ENCODE measurements at places on chromosomes 2 and 18. TPM values are rescaled to one million over a fixed set of nuclear protein-coding genes. Genes with fewer than 3 reads are reported as not detected.

The CD8B gene
- not detected for total RNA-seq

The HNMT gene
- 4.0 TPM for total RNA-seq

The ERFE gene
- 0.22 TPM for total RNA-seq

The USP40 gene
- total RNA-seq: 21.6 TPM

The SCTR gene
- not detected for total RNA-seq

The MOGAT1 gene
- total RNA-seq: not detected

The MBD5 gene
- total RNA-seq: 4.3 TPM

The UGT1A5 gene
- total RNA-seq: not detected

The RAB27B gene
- under 0.01 TPM for total RNA-seq

The CAPN14 gene
- 0.09 TPM for total RNA-seq

The TCF23 gene
- not detected for total RNA-seq

The UBR3 gene
- 45.6 TPM for total RNA-seq

The TFPI gene
- total RNA-seq: 2,580 TPM

The KCNS3 gene
- total RNA-seq: 0.76 TPM

The IL36G gene
- total RNA-seq: not detected

The PTPRN gene
- total RNA-seq: not detected

The PRR30 gene
- not detected for total RNA-seq

The FBXO36 gene
- total RNA-seq: 1.6 TPM

The FEV gene
- total RNA-seq: not detected

The ZDBF2 gene
- 12.4 TPM for total RNA-seq

The MOCOS gene
- 0.54 TPM for total RNA-seq

The KYNU gene
- total RNA-seq: not detected

The FAM161A gene
- 1.3 TPM for total RNA-seq

The PDE1A gene
- total RNA-seq: 14.0 TPM

The FOXD4L1 gene
- total RNA-seq: not detected

The GRB14 gene
- 0.34 TPM for total RNA-seq

The FBLN7 gene
- 0.87 TPM for total RNA-seq

The L3MBTL4 gene
- 8.8 TPM for total RNA-seq

The CHRNA1 gene
- total RNA-seq: 0.76 TPM

The CNGA3 gene
- not detected for total RNA-seq

The CTAGE1 gene
- not detected for total RNA-seq

The SPP2 gene
- total RNA-seq: not detected

The MAPK4 gene
- total RNA-seq: not detected

The IL1B gene
- total RNA-seq: not detected

The HOXD1 gene
- 10.0 TPM for total RNA-seq

The CRACDL gene
- 0.54 TPM for total RNA-seq

The UGT1A4 gene
- total RNA-seq: not detected

The PIEZO2 gene
- 311 TPM for total RNA-seq

The CNTNAP5 gene
- total RNA-seq: under 0.01 TPM

The HMSD gene
- not detected for total RNA-seq

The KCTD1 gene
- 5.4 TPM for total RNA-seq

The NAT8 gene
- total RNA-seq: not detected

The NEU2 gene
- total RNA-seq: not detected
